HCT116 (cell line): ENCODE measurements at places on chromosomes 2 and 18. TPM values are rescaled to one million over a fixed set of nuclear protein-coding genes. Genes with fewer than 3 reads are reported as not detected.

GRCh38 chr2:10413503-10413902, 34.6 kb downstream of the ODC1 start:
- no peak for DNase-seq

DNA sequence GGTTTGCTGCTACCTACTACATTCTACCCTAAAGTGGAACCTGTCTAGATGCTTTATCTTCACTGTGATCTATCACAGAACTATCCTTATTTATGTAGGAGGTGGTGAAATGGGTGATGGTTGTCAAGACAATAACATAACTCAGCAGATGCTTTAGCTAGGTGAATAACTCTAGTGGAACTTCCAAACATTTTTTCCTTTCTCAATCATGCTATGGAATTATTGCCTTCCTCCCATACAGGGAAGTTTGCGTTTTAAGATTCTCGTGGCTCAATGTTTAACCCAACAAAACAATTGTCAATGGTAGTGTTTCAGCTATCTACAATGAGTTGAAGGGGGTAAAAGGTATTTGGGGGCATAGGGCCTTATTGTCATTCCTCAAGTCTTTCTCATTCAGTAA, 82.6 kb upstream of the GLI2 start:
- DNase-seq: no peak

Gene ZFP36L2
- 30.3 TPM for total RNA-seq

Gene SAG
- not detected for total RNA-seq

- no peak for DNase-seq
Observed at GRCh38 chr18:35841283-35841682, 131.2 kb upstream of the RMP24 start.

GRCh38 chr2:135473567-135473966, 57.5 kb downstream of the ZRANB3 start:
- DNase-seq: no peak

DNA sequence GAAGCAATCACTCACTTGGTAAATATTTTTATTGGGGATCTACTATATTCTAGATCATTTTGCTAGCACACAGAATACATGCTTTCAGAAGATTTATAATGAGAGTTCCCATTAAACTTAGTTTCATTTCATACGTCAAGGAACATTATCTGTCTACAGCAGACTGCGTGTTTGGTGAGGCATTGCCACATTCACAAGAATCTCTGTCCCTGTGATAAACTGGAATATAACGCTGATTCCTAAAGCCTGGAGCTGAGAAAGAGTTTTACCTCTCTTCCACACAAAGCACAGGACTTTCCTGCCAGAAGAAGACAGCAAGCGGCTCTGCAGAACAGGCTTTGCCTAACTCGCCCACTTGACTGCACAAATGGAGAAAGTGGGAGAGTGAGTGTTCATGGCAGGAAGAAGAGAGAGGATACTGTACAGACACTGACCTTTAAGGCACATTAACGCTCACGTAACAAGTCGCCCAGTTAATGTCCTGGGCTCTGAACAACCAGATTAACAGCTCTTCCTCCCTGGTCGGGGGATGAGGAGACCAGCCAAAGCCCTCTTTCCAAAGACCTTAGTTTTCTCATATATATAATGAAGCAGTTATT, 356.2 kb downstream of the GPD2 start:
- DNase-seq: no peak
